ENCODE measurements at places on chromosomes 11 and 22. TPM values are rescaled to one million over a fixed set of nuclear protein-coding genes. Genes with fewer than 3 reads are reported as not detected.

The LBHD1 gene
- total RNA-seq: 4.2 TPM

The MLC1 gene
- 0.13 TPM for total RNA-seq

The FAT3 gene
- 30.9 TPM for total RNA-seq

The ATM gene
- total RNA-seq: 49.5 TPM

The SLC22A8 gene
- not detected for total RNA-seq

DNA sequence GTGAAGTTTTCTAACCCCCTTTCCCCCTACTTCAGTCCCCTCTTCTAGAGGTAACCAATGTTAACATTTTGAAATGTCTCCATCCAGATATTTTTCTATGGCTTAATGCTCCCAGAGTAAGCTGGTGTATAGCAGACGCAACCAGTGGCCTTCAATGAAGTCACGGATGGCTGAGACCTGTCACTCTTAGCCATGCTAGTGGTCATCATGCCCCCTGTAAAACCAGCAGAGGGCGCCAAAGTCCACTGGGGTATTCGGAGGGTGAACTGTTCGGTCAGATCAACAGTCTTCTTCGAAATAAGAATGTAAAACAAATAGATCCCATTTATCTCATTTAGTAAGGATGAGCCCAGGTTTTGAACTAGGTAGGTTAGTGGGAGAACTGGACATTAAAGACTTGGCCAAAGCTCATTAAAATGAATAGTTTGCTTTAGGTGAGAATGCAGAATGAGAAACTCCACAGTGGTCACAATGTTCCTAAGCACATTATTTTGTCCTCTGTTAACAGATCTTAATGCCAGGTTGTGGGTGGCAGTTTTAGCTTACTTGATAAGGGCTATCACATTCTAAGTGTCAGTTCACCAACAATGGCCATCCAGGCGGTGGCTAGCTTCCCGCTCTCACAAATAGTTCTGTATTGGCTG is 8.6 kb upstream of the MMP8 start:
- no peaks in the 10 kb centered on the region for H3K27me3 ChIP-seq
- H3K4me1 ChIP-seq: peaks cover 4% of the 10 kb centered on the region
- no peaks in the 10 kb centered on the region for H3K36me3 ChIP-seq
- peak; percentile 86 for DNase-seq
- no peak overlapping the region for H3K27ac ChIP-seq
- no peak overlapping the region for H3K4me3 ChIP-seq

- H3K27me3 ChIP-seq: no peaks in the 10 kb centered on the region
- no peak overlapping the region for H3K4me3 ChIP-seq
- no peaks in the 10 kb centered on the region for H3K36me3 ChIP-seq
- peaks cover 8% of the 10 kb centered on the region for H3K4me1 ChIP-seq
- no peak for DNase-seq
These were observed 41.2 kb upstream of the SLC36A4 start for GRCh38 chr11:93238956-93239355.

DNA sequence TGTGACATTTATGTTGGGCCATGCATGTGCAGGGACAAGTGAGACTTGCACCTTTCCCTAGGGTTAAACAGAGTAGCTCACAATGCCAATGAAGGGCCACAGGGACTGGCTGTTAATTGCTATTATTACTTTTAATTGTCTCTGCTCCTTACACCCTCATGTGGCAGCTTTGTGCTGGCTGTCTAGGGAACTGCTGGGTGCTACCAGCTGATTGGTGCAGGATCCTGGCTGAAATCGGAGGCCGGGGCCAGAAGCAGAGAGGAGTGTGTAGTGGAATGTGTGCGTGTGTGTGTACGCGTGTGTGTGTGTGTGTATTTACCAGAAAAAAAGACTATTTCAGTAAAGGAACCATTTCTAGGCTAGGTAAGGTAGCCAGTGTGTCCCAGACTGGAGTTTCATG is 302.5 kb downstream of the CTTN start:
- no peak overlapping the region for H3K4me3 ChIP-seq
- H3K27me3 ChIP-seq: no peaks in the 10 kb centered on the region
- DNase-seq: no peak
- H3K4me1 ChIP-seq: peaks cover 42% of the 10 kb centered on the region
- H3K36me3 ChIP-seq: peaks cover 8% of the 10 kb centered on the region
- H3K27ac ChIP-seq: no peak overlapping the region

- H3K27ac ChIP-seq: no peak overlapping the region
- H3K4me3 ChIP-seq: no peak overlapping the region
- H3K4me1 ChIP-seq: peaks cover 6% of the 10 kb centered on the region
- H3K36me3 ChIP-seq: no peaks in the 10 kb centered on the region
- no peaks in the 10 kb centered on the region for H3K27me3 ChIP-seq
- DNase-seq: no peak
These were observed 20.1 kb downstream of the CELSR1 start for GRCh38 chr22:46517255-46517761.
